ENCODE measurements at places on chromosomes 4 and X.
A peak's percentile ranks its signal among the peaks of the same experiment; 100 is the strongest.

DNA sequence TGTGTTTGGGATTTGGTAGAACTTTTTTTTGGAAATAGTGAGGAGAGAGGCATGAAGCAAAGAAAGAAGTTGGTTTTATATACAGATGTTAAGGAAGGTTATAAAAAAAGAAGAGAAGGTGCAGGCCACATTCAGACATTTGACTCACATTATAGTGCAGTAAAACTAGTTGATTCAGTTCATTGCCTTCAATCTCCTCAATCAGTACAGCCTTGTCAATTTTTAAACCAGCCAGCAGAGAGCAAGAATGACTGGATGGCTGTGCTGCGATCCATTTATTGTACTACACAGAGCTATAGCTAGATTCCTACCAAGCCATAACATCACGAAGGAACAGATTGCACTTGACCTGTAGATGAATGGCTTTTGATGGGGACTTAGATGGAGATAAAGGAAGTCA, 79.7 kb upstream of the LSM6 start:
- no peak for DNase-seq

GRCh38 chrX:115393271-115393670, 103.8 kb downstream of the LUZP4 start:
- DNase-seq, result no peak

DNA sequence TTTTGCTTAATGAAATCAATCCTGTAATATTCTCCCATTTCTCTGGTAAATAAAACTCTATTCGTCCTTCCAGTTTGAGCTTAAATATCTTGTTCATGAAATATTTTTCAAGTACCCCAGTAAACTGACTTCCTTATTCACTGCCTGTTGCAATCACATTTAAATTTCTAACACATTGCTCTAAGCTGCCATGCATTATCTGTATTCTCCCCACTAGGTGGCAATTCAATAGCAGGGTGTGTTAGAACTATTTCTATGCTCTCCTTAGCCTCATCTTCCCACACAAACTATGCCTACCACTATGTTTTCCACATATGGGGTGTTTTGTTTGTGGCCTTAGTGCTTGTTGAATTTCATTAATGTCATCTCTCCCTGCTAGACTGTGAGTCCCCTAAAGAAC, 377.1 kb upstream of the HS3ST1 start:
- no peak for DNase-seq

DNA sequence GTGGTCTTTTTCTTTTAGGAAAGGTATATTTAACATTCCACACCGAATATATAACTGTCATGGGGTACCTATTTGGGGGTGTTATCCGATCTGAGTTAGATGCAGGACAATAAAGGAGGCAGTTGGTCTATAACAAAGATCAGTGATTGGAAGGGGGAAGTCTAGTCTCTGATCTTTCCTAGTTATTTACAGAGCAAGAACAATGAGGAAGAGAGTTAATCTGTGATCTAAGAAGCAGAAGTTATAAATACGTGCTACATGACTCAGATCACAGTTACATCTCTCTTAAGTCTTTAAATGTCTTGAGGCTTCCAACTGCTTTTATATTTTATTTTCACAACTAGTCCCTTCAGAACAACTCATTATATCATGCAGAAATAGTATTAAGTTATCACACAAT, 33.2 kb upstream of the ARMCX4 start:
- DNase-seq, result no peak

DNA sequence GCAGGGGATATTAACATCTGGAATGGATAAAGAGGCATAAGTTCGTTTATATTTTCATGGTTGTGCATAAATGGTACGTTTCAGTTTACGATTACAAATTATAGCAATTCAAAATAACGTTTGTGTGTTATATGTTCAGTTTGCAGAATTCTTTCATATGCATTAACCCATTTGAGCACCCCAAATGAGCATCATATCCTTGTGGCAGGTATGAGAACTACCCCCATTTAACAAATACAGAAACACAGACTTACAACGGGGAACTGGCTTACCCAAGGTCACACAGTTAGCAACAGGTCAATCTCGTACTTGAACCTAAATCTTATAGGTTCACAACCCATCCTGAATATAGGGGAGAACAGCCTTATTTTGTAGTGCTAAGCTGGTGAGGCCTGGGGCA, 33.1 kb downstream of the EDNRA start:
- DNase-seq, result no peak

GRCh38 chr4:78320349-78320935, 231.1 kb upstream of the ANXA3 start:
- no peak for DNase-seq

DNA sequence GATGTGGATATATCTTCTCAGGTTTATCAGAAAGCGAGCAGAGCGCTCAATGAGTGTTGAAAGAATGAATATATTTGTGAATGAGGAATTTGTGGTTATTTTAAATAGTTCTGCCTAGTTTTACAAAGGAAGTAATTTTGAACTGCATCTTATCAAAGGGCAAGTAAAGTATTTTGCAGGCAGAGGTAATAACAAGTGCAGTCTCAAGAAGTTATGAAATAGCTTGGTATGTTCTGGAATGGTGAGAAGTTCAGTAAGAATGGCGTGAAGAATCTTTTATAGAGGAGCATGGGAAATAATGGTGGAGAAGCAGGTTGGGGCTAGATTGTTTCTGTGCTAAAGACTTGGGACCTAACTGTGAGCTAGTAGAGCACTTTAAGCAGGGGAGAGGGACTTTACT, 10.9 kb downstream of the TMA16 start:
- DNase-seq, result no peak

GRCh38 chr4:168766604-168767316, 243.3 kb downstream of the CBR4 start:
- DNase-seq, result peak; percentile 32

GRCh38 chr4:138598226-138598625, 356.1 kb upstream of the SLC7A11 start:
- DNase-seq, result no peak

GRCh38 chr4:128452415-128452814, 164.8 kb upstream of the PGRMC2 start:
- no peak for DNase-seq

DNA sequence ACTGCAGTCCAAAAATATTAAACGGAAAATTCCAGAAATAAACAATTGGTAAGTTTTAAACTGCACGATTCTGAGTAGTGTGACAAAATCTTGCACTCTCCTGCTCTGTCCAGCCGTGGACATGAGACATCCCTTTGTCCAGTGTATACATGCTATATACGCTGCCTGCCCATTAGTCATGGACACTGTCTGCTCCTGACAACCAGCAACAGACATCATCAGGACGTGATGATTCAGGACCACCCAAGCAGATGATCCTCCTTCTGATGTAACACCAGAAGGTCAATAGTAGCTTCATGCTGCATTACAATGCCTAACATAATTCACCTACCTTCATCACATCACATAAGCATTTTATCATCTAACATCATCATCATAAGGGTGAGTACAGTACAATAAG, 36.3 kb downstream of the ATRX start:
- peak; percentile 0 for DNase-seq

DNA sequence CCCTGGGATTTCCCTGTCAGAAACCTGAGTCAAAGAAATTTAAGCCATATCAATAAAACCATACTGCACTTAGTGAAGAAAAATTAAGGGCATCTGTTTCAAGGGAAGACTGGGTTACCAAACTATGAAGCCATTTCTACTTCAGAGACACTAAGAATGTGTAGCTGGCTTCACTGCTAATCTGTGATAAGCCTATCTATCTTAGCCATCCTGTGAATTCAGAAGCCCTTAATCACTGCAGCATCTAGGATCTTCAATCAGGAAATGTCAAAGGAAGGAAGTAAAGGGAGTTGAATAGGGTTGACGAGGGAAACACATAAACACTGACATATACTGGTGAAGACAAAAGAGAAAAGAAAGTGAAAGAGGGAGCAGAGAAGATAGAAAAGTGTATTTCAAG, 777.6 kb upstream of the DIAPH2 start:
- no peak for DNase-seq

- DNase-seq, result no peak
These were observed 19.4 kb upstream of the SMIM31 start for GRCh38 chr4:164734484-164734883.

GRCh38 chr4:159369256-159369655, 266.4 kb downstream of the RAPGEF2 start:
- DNase-seq, result no peak

- DNase-seq, result peak; percentile 57
These were observed 35.6 kb upstream of the KCNE5 start for GRCh38 chrX:109660435-109661143.

GRCh38 chrX:19070555-19070994, 51.7 kb downstream of the ADGRG2 start:
- no peak for DNase-seq

DNA sequence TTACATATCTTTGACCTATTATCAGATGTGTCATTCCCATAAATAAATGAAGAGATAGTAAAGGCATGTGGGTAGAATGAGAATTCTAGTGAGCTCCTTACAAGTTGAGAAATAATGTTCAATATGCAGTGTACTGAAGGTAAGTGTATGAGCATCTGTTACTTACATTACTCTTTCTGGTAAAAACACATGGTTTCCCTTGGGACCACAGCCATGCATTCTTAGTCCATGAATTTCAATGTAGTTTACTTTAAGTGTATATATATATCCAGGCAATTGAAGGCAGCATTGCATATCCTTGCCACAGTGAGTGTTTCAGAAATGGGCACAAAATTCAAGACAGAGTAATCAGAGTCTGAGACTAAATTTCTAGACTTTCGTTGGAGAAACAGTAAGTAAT, 277.2 kb downstream of the CXXC4 start:
- DNase-seq, result no peak

DNA sequence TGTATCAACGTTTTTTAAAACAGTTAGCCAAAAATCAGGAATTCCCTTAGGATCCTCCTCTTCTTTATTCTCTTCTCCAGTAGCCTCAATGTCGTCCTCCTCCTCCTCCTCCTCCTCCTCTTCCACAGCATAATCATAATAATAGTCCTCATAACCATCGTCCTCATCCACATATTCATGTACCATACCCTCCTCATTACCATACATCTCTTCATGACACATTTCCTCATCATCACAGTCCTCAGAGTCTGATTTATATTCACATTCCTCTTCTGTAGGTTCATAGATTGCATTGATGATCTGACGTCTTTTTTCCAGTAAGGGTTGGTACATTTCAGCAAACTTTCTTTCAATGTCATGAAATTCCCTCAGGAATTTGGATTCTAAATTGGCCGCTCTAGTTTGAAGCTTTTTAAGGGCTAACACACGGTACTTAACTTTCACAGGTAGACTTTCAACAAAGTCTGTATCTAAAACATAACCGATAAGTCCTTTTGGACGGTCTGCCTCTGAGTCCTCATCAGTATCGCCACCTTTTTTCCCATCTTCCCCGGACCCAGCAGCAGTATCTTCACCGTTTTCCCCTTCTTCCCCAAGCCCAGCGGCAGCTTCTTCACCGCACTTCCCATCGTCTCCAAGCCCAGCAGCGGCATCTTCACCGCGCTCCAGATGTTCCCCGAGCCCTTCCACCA, 771 bp downstream of the NAP1L2 start:
- DNase-seq, result no peak

- no peak for DNase-seq
These were observed 7.7 kb downstream of the GLOD5 start for GRCh38 chrX:48769230-48769629.

DNA sequence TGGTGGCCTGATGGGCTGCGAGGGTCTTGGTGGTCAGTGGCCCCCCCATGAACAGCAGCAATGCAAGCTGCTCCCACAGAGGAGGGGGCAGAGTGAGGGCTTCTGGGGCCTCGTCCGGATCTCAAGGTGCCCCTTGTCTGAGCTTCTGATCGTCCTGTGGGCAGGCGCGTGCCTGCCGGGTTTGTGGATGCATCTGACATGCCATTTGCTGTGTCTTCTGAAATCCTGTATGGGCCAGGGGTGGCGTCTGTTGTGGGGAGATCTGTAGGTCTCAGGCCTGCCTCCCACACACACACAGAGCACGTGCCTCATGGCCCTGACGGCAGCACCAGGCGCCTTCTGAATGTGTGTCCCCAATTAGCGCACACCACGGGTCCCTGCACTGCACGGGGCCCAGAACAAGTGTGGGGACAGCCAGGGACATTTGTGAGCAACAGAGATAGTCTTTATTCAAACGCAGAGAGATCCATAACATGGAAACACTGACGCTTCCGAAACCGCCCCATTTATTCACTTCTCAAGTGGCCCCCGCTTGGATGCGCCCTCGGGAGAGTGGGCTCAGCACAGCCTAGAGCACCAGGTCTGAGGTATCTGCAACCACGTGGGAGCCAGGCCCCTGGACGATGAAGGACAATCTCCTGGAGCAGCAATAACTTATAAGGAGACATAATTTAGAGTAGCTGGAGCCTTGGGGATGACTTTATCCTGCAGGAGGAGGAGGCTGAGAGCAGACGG, 5.7 kb downstream of the SPON2 start:
- no peak for DNase-seq

DNA sequence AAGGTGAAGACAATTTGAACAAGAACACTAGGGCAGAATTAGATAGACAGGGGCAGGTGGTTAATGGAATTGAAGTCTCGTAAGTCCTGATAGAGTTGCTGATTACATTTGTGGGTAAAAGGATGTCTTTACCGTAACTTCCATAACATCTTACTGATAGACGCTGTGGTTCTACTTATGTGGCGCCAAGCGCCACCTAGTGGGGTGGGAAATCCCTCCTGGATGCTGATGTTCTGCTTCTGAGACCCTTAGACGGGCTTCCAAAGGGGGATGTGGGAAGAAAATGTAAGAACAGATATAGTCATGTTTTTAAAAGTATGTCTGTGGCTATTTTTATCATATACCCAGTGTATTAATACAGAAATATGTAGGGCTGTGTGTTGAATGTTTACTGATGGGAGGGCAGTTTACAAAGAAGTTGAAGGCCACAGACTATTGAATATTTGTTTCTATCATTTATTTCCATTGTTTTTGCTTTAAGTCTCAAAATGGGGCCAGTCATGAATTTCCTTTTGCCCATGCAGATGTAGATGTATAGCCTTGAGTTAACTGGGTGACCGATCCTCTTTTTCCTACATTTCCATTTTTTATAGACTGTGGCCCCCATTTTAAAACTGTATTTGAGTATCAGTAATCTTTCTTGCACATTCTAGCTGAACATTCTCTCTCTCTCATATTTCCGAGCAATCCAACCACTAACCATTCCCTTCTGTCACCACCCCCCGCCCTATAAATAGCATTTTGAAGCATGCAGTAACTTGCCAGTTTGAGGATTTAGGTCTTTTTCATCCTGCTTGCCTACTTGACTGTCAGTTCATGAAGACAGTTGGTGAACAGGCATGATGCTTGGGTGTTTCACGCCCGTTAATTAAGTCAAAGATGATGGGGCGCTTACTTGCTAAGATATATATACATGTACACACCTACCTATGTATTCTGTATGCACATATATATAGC, 12.1 kb upstream of the TLR8 start:
- DNase-seq, result peak; percentile 1

DNA sequence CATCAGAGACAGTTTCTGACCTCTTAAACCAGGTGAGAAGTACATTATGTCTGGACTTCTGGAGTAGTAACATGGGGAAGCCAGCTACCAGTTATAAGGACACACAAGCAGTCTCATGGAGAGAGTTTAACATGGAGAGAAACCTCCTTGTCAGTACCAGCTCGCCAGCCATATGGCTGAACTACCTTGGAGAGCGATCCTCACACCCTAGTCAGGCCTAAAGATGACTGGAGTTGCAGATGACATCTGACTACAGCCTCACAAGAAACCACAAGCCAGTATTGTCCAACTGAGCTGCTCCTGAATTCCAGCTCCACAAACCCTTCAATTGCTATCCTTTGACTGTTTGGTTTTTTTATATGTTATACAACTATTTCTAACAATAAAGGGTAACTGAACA, 49.8 kb downstream of the PDHA2 start:
- DNase-seq, result no peak

Measured in fibroblast of gingiva (primary cell).